Activated naive CD4-positive, alpha-beta T cell treated with anti-CD3 and anti-CD28 coated beads for 36 hours (primary cell): ENCODE measurements at places on chromosomes 1 and 21.

- peaks cover 2% of the 10 kb centered on the region for H3K36me3 ChIP-seq
- DNase-seq, result no peak
- H3K27ac ChIP-seq, result no peak overlapping the region
- peaks cover 5% of the 10 kb centered on the region for H3K4me1 ChIP-seq
- no peaks in the 10 kb centered on the region for H3K27me3 ChIP-seq
- H3K4me3 ChIP-seq, result no peak overlapping the region
Observed at GRCh38 chr1:40634901-40635655, 30.4 kb downstream of the RIMS3 start.

- no peaks in the 10 kb centered on the region for H3K27me3 ChIP-seq
- no peak overlapping the region for H3K27ac ChIP-seq
- H3K36me3 ChIP-seq, result no peaks in the 10 kb centered on the region
- DNase-seq, result no peak
- no peaks in the 10 kb centered on the region for H3K4me1 ChIP-seq
Observed at GRCh38 chr1:233452724-233453123, 125.2 kb downstream of the MAP3K21 start.

GRCh38 chr1:69585666-69586065, 17.9 kb downstream of the LRRC7 start:
- H3K27me3 ChIP-seq, result no peaks in the 10 kb centered on the region
- H3K27ac ChIP-seq, result no peak overlapping the region
- no peaks in the 10 kb centered on the region for H3K36me3 ChIP-seq
- DNase-seq, result no peak

GRCh38 chr1:14648896-14649855, 50.7 kb downstream of the KAZN start:
- H3K4me1 ChIP-seq, result no peaks in the 10 kb centered on the region
- peaks cover 5% of the 10 kb centered on the region for H3K27me3 ChIP-seq
- no peak for DNase-seq

DNA sequence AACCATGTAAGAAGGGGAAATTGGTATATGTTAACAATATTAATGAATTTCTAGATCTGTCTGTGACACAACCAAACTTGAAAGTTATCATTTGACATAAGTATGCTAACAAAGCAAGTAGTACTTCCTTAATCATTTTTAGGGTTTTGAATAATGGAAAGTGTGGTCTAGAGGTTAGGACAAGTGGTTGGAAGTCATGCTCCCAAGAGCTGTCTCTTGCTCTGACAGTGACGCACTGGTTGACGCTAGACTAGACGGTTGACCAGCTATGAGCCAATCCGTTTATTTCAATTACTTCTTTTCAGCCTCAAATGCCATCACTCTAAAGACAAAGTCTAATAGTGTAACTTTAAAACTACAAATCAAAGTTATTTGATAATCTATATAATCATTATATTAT, 20.7 kb upstream of the RGS1 start:
- peaks cover 37% of the 10 kb centered on the region for H3K4me1 ChIP-seq
- no peaks in the 10 kb centered on the region for H3K27me3 ChIP-seq
- no peak for DNase-seq
- H3K36me3 ChIP-seq, result no peaks in the 10 kb centered on the region

- H3K27me3 ChIP-seq, result no peaks in the 10 kb centered on the region
- H3K27ac ChIP-seq, result no peak overlapping the region
- H3K4me3 ChIP-seq, result no peak overlapping the region
- H3K4me1 ChIP-seq, result peaks cover 32% of the 10 kb centered on the region
- no peak for DNase-seq
Observed at GRCh38 chr1:40840526-40841323, 21.4 kb downstream of the CITED4 start.

DNA sequence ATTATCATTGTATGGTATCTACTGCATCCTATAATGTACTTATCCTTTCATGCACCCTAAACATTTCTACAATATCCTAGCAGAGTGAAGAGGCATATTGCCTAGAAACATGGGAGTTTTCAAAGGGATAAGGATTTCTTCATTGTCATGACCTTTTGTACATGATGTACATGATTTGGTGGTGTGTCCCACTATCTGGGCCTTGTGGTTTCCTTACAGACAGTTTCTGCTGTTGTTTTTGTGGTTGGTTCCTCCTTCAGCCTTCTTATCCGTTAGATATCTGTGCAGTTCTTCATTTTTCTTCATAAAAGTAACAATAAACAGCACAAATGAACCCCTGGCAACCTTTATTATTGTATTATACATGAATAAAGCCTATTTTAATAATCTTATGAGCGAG, 70.4 kb upstream of the BACH1 start:
- H3K36me3 ChIP-seq, result no peaks in the 10 kb centered on the region
- no peak overlapping the region for H3K4me3 ChIP-seq
- DNase-seq, result no peak
- no peak overlapping the region for H3K27ac ChIP-seq

DNA sequence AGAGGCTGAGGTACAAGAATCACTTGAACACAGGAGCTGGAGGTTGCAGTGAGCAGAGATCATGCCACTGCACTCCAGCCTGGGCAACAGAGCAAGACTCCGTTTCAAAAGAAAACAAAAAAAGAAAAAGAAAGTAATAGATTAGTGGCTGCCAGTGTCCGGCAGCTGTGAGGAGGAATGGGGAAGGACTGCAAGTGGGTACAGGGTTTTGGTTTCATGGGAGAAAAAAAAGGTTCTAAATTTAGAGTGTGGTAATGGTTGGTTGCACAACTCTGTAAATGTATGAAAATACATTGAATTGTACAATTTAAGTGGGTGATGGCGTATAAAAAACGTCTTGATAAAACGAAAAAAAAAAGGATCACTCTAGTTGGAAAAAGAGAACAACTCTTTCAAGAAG, 6.7 kb downstream of the TAF1A start:
- H3K27me3 ChIP-seq, result no peaks in the 10 kb centered on the region
- H3K27ac ChIP-seq, result no peak overlapping the region
- no peak for DNase-seq
- peaks cover 37% of the 10 kb centered on the region for H3K4me1 ChIP-seq
- peaks cover 50% of the 10 kb centered on the region for H3K36me3 ChIP-seq
- no peak overlapping the region for H3K4me3 ChIP-seq

GRCh38 chr21:42421018-42421793, 17.5 kb downstream of the UBASH3A start:
- no peaks in the 10 kb centered on the region for H3K27me3 ChIP-seq
- no peak overlapping the region for H3K4me3 ChIP-seq
- H3K36me3 ChIP-seq, result peaks cover 47% of the 10 kb centered on the region
- peak; percentile 53 for DNase-seq
- peak overlapping the region; percentile 62 for H3K27ac ChIP-seq

- peaks cover 17% of the 10 kb centered on the region for H3K36me3 ChIP-seq
- H3K4me1 ChIP-seq, result peaks cover 57% of the 10 kb centered on the region
- H3K4me3 ChIP-seq, result no peak overlapping the region
- no peak overlapping the region for H3K27ac ChIP-seq
Observed at GRCh38 chr1:220222939-220223338, 49.3 kb downstream of the RAB3GAP2 start.

GRCh38 chr1:85560305-85560704, 20.3 kb upstream of the CCN1 start:
- no peaks in the 10 kb centered on the region for H3K4me1 ChIP-seq
- no peaks in the 10 kb centered on the region for H3K36me3 ChIP-seq
- H3K4me3 ChIP-seq, result no peak overlapping the region

DNA sequence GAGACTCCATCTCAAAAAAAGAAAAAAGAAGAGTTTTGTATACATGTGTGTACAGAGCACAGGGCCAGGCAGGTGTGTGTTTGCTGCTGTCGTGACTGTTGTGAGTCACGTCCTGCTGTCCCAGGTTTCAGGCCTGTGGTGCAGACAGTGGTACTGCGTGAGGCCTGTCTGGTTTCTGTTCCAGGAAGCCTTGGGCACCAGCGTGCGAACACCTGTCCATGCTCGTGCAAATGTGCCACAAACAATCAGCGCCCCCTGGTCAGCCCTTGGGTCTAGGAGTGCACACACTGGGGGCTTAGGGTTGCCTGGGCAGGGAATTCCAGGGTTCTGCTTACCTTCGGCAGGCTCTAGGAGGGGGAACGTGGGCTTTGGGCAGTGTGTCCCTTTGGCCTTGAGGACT, 16.9 kb downstream of the GPR157 start:
- H3K4me1 ChIP-seq, result no peaks in the 10 kb centered on the region
- no peak overlapping the region for H3K27ac ChIP-seq
- H3K36me3 ChIP-seq, result no peaks in the 10 kb centered on the region
- H3K27me3 ChIP-seq, result no peaks in the 10 kb centered on the region

DNA sequence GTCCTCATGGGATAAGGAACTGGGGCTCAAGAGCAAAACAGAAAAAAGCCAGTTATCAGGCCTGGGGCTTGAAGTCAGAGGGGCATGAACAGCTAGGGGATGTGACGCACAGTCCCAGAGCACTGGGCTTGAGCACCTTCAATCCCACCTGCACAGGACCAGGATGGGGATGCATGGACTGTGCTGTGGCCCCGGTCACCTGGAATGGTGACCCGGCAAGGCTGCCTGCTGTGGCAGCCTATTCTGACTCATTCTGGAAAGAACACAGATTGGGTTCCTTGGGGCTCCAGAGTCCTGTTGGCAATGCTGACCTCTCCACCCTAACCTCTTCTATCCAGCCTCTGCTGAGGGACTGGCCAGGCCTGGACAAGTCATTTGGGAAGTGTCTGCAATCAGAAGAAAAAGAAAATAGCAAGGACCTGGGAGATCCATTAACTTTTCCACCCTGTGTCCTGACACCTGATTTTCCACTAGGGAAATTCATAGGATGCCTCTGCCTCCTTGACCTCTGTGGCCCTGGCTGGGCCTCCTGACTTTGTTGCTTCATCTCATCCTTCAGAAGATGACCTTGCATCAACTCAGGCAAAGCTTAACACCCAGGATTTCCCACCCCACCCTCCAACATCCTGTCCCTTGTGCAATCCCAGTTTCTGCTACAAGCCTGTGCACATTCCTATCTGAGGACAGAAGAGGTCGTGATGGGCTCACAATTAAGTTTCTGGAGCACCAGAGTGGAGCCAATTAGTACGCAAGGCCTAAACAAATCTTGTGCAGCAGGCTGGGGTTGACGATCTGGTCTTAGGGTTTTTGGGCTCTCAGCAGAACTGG, 17.9 kb upstream of the FMOD start:
- no peaks in the 10 kb centered on the region for H3K4me1 ChIP-seq
- DNase-seq, result no peak
- H3K4me3 ChIP-seq, result no peak overlapping the region

GRCh38 chr1:111719674-111720132, 19.5 kb downstream of the INKA2 start:
- H3K4me3 ChIP-seq, result no peak overlapping the region
- H3K27ac ChIP-seq, result no peak overlapping the region
- DNase-seq, result no peak
- peaks cover 5% of the 10 kb centered on the region for H3K36me3 ChIP-seq

- H3K27me3 ChIP-seq, result no peaks in the 10 kb centered on the region
- H3K27ac ChIP-seq, result no peak overlapping the region
Observed at GRCh38 chr1:73167009-73167657, 884.8 kb upstream of the NEGR1 start.

DNA sequence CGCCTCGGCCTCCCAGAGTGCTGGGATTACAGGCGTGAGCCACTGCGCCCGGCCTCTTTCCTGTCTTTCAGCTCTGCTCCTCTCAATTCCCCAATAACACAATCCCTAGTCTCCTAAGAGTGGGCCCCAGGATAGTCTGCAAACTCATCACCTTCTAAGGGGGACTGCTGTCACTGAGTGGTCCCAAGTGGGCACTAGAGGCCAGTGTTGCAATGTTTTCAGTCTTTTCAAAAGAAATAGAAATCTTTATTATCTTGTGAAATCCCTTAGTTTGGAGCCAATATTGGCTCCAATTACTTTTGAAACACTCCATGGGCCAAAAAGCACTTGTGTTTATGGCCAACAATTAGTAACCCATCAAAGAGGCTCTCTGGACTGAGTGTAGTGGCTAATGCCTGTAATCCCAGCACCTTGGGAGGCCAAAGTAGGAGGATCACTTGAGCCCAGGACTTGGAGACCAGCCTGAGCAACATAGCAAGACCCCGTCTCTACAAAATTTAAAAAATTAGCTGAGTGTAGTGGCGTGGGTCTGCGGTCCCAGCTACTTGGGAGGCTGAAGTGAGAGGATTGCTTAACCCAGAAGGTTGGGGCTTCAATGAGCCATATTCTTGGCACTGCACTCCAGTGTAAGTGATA, 28.6 kb upstream of the ZNF697 start:
- no peaks in the 10 kb centered on the region for H3K36me3 ChIP-seq
- DNase-seq, result no peak
- peaks cover 6% of the 10 kb centered on the region for H3K27me3 ChIP-seq
- H3K27ac ChIP-seq, result no peak overlapping the region

GRCh38 chr1:94013367-94013878, 104.2 kb upstream of the GCLM start:
- peaks cover 6% of the 10 kb centered on the region for H3K4me1 ChIP-seq
- no peak overlapping the region for H3K4me3 ChIP-seq
- no peak for DNase-seq
- no peak overlapping the region for H3K27ac ChIP-seq
- peaks cover 3% of the 10 kb centered on the region for H3K27me3 ChIP-seq
- H3K36me3 ChIP-seq, result no peaks in the 10 kb centered on the region

GRCh38 chr1:235563513-235564061, 59.3 kb upstream of the B3GALNT2 start:
- H3K4me1 ChIP-seq, result peaks cover 10% of the 10 kb centered on the region
- H3K4me3 ChIP-seq, result no peak overlapping the region
- H3K27ac ChIP-seq, result no peak overlapping the region
- no peak for DNase-seq
- no peaks in the 10 kb centered on the region for H3K36me3 ChIP-seq
- H3K27me3 ChIP-seq, result peaks cover 5% of the 10 kb centered on the region

GRCh38 chr1:87074001-87074795, 159.8 kb downstream of the HS2ST1 start:
- H3K36me3 ChIP-seq, result peaks cover 4% of the 10 kb centered on the region
- no peak for DNase-seq
- H3K4me1 ChIP-seq, result peaks cover 10% of the 10 kb centered on the region
- H3K27ac ChIP-seq, result no peak overlapping the region
- no peaks in the 10 kb centered on the region for H3K27me3 ChIP-seq

GRCh38 chr1:25019337-25020172, 89.5 kb upstream of the RUNX3 start:
- no peak for DNase-seq
- no peak overlapping the region for H3K4me3 ChIP-seq
- no peaks in the 10 kb centered on the region for H3K36me3 ChIP-seq
- H3K27me3 ChIP-seq, result no peaks in the 10 kb centered on the region
- H3K27ac ChIP-seq, result peak overlapping the region; percentile 96
- peaks cover 68% of the 10 kb centered on the region for H3K4me1 ChIP-seq

- peaks cover 56% of the 10 kb centered on the region for H3K27me3 ChIP-seq
- peak overlapping the region; percentile 60 for H3K4me3 ChIP-seq
- H3K27ac ChIP-seq, result no peak overlapping the region
- H3K36me3 ChIP-seq, result no peaks in the 10 kb centered on the region
- peak; percentile 15 for DNase-seq
Observed at GRCh38 chr1:34928699-34929496, 552 bp downstream of the DLGAP3 start.
